ENCODE measurements at places on chromosomes 5 and 9. TPM values are rescaled to one million over a fixed set of nuclear protein-coding genes. Genes with fewer than 3 reads are reported as not detected.

ZNG1F gene
- 6.7 TPM for total RNA-seq

VAV2 gene
- total RNA-seq, result 9.9 TPM

GFI1B gene
- not detected for total RNA-seq

DNA sequence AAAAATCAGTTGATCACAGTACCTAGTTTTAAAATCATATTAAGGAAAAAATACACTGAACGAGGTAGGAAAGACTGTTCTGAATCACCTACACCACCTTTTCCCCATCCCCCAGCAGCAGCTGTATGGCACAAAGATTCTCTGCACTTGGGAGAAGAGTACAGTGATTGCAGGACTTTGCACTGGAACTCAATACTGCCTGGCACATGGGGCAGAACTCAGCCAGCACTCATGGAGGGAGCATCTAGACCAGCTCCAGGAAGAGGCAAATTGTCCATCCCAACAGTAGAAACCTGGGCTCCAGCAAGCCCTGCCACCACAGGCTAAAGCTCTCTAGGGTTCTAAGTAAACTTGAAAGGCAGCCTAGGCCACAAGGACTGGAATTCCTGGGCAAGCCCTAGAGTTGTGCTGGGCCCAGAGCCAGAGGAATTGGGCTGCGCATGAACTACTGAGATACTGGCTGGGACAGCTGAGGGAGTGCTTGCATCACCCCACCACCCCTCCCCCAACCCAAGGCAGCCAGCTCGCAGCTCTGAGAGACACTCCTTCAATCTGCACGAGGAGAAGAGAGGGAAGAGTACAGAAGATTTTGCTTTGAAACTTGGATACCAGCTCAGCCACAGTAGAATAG is 654.4 kb upstream of the CDH6 start:
- no peak overlapping the region for H3K27ac ChIP-seq
- H3K27me3 ChIP-seq, result no peaks in the 10 kb centered on the region
- H3K4me3 ChIP-seq, result no peak overlapping the region
- no peaks in the 10 kb centered on the region for H3K4me1 ChIP-seq
- no peaks in the 10 kb centered on the region for H3K36me3 ChIP-seq
- DNase-seq, result no peak

DNA sequence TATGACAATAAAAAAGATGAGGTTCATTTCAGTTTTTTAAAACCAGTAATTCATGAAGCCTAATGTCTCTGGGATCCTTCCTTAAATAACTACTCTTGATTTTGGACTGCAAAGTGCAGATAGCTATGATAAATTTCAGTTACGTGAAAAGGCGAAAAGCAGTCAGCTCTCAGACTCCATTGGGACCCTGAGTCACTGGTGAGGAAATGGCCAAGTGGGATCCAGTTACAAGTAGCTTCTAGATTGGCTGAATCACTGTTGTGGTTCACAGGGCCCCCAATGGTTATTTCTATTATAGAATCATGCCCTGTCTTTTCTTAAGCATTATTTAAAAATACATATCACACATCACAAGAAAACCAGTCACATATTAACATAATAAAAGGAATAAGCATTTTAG is 31.1 kb upstream of the PPP3R2 start:
- no peak overlapping the region for H3K27ac ChIP-seq
- no peak overlapping the region for H3K4me3 ChIP-seq
- no peaks in the 10 kb centered on the region for H3K27me3 ChIP-seq
- H3K36me3 ChIP-seq, result no peaks in the 10 kb centered on the region
- no peak for DNase-seq
- no peaks in the 10 kb centered on the region for H3K4me1 ChIP-seq
